Muscle of arm (tissue), 14 donors: ENCODE measurements at places on chromosomes 3 and 15. TPM values are rescaled to one million over a fixed set of nuclear protein-coding genes. Genes with fewer than 3 reads are reported as not detected.
A peak's percentile ranks its signal among the peaks of the same experiment; 100 is the strongest.

GRCh38 chr15:76737573-76737972 lies 167.6 kb downstream of the SCAPER start:
- no peak for DNase-seq

- no peak for DNase-seq
These were observed 151.0 kb upstream of the THBS1 start for GRCh38 chr15:39429898-39430357.

- DNase-seq: peak; percentile 34
These were observed 783.0 kb upstream of the ARPP21 start for GRCh38 chr3:34856081-34856947.

GRCh38 chr15:41790169-41790568 lies 15.9 kb downstream of the MAPKBP1 start:
- DNase-seq: no peak

- no peak for DNase-seq
These were observed 32.2 kb downstream of the GRM2 start for GRCh38 chr3:51739110-51739509.

- DNase-seq: no peak
These were observed 22.0 kb downstream of the TMPRSS7 start for GRCh38 chr3:112056451-112056929.

DNA sequence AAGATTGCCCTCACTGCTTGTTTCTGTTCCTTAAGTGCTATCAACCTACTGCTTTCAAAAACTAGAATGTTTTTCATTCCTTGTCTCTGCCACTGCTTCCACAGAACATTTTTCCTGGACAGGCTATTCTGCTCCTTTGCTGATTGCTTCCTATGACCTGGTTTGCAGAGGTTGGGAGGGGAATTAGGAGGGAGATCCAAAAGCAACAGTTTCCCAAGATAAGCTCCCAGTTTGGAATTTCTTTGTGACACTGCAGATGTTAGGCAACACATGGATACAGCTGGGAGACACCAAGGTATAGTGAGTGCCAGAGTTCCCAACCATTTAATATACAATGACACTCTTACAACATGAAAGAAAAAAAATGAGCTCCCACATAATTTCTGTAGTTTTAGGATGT lies 1036.5 kb downstream of the ROBO2 start:
- DNase-seq: no peak

DNA sequence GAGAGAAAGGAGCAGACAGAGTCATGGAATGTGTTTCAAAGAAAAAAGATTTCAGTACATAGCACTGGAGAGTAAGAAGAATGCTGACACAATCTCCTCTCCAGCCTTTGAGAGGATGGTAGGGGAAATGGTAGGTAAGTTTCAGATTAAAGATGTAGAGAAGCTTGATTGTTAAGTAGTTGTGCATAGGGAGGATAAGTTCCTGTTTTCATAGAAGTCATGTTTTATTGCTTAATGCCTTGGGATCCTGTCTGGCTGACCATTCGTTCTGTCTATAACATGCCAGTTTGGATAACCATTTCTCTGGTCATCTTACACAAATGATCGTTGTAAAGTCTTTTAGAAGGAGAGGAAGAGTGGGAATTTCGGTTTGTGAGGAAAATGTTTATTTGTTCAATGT lies 95.7 kb upstream of the IGSF10 start:
- DNase-seq: no peak

GRCh38 chr3:38005076-38006020 lies 14.8 kb downstream of the VILL start:
- no peak for DNase-seq

DNA sequence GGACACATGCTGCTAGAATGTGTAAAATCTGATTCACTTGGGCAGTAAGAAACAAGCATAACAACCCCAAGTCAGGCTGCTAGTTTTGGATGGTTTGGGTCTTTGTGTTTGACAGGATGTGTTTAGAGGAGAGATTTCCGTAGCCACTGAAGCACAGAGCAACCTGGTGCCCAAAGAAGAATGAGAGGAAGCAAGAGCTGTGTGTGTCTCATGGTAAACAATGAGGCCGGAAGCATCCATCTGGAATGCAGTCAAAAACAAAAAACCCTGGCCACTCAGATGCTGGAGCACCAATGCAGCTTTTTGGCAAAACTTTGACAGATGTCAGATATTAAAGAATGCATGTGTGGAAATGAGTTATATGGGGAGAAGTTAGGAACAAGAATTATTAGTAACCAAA lies 39.4 kb upstream of the SNRK start:
- no peak for DNase-seq

- peak; percentile 30 for DNase-seq
These were observed 37.8 kb upstream of the TRH start for GRCh38 chr3:129936757-129937156.

DNA sequence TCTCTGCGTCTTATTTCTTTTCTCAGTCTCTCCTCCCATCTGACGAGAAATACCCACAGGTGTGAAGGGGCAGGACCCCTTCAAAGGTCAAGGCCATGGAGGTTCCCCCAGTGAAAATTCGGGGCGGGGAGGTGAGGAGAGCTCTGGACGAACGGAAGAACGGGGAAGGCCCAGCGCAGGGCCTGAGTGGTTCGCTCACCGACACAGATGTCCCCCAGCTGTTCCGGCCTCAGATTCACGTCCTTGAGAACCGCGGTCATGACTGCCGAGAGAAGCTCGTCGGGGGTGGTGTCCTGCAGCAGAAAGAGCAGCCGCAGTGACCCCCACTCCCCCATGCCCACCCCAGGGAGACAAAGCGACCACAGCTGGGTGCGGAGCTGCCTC lies 542 bp downstream of the ACAA1 start:
- peak; percentile 14 for DNase-seq

DNA sequence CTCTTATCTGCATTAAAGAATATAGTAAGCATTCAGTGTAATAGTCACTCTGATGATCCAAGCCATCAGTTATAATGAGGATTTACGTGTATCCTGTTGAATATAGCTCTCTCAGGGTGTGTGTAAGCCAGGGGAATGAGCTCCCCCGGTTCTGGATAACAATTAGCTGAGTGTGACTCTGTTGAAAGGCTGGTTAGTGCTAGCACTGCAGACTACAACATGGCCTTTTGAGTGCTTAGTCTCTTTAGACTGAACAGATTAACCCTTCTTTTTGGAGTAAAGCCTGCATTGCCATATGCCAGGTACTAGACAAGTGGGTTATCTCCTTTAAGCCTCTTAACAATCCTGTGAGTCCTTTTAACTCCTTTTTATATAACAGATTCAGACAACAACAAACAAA lies 119.5 kb downstream of the TMEM108 start:
- no peak for DNase-seq

DNA sequence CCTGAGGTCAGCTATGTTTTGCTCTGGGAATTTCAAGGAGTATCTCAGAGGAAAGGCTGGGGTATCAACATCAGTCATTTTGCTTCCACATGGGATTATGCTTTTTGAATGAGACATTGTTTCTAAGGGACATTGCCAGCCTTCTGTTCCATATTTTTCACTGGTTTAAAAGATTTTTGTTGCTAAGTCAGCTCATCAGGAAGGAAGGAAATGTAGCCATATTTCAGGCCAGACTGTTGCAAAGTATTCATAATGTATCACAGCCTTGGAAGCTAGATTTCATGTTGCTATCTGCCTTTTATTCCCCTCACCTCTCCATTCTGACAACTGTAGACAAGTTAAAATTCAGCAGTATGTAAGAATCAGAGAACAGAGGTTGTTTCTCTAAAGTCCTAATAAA lies 61.0 kb upstream of the CHRM5 start:
- no peak for DNase-seq

GRCh38 chr15:31295658-31296057 lies 31.0 kb upstream of the KLF13 start:
- DNase-seq: no peak

- DNase-seq: no peak
These were observed 425 bp upstream of the FYTTD1 start for GRCh38 chr3:197749315-197749600.

GRCh38 chr3:86658876-86659275 lies 332.1 kb downstream of the VGLL3 start:
- DNase-seq: no peak

GRCh38 chr3:141933421-141934300 lies 57.2 kb downstream of the ATP1B3 start:
- DNase-seq: no peak

DNA sequence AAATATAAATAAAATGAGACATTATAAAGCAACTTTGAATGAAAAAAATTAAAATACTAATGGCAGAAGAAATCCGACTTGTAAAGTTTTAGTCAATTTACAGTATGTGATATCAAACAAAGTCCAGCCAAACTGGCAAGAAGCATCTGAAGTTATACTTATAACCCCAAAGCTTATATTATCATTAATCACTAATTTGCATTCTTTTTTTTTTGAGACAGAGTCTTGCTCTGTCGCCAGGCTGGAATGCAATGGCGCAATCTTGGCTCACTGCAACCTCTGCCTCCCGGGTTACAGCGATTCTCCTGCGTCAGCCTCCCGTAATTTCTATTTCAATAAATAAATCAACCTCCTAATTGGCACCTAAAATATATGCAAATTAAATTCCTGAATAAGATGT lies 80.1 kb downstream of the AQR start:
- DNase-seq: no peak

GRCh38 chr3:128648940-128649663 lies 1.5 kb downstream of the RPN1 start:
- DNase-seq: no peak

- DNase-seq: no peak
These were observed 775.4 kb downstream of the ROBO1 start for GRCh38 chr3:78992400-78992799.

- no peak for DNase-seq
These were observed 50.7 kb downstream of the MYLK start for GRCh38 chr3:123833398-123833785.

DNA sequence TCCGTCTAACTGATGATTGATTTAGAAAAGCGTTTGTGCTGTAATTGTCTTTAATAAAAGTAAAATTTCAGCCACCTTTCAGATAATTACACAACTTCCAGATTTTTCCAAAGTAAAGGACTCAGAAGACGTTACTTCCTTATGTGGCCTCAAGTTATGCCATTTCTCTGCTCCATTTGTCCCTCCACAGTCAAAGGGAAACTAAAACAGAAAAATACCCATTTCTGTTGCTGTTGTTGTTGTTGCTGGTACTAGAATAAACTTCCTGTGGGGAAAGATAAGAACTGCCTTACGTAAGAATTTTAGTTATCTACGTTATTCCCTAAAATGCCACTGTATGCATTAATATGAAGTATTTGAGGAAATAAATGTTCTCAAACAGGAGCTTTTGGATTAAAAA lies 153.9 kb downstream of the P3H2 start:
- DNase-seq: no peak

DNA sequence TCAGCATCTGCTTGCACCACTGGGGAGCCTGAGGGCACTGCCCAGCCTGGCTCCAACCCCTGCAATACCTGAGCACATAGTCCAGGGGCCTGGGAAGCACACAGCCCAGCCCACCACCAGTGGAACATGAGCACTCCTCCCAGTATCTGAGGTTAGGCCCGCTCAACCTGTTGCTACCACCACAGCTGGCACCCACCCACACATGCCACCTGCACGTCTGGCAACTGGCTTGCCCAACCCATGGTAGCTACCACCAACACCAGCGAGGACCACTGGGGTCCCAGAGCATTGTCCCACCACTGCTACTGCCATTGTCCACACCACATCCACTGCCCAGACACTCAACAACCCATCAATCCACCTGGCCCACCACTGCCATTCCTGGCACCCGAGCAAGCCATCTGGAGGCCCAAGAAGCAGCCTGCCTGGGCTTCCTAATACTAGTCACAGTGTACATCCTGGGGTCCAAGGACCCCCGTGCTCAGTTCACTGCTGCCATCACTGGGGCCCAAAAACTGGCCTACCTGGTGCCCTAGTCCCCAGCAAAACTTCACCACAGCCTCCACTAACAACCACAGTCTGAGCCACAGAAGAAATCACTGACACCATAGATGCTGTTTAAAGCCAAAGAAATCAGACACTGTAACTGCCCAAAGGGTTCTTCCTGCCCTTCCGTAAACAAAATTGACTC lies 62.1 kb upstream of the TBC1D23 start:
- DNase-seq: no peak

- no peak for DNase-seq
These were observed 24.3 kb downstream of the TBC1D21 start for GRCh38 chr15:73897441-73898261.

DNA sequence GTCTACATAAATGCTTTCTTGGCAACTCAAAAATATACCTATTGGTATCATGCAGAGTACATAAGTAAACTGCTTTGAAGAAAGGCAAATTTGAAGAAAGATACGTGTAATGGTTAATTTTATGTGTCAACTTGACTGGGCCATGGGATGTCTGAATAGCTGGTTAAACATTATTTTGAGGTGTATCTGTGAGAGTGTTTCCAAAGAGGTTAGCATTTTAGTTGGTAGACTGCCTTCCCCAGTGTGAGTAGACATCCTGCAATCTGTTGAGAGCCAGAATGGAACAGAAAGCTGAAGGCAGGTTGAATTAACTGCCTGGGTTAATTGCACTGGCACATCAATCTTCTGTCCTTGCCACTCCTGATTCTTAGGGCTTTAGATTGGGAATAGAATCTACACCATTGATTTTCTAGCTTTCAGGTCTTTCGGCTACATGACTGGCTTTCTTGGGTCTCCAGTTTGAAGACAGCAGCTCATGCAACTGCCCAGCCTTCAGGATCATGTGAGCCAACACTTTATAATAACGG lies 98.3 kb downstream of the CMSS1 start:
- DNase-seq: no peak

DNA sequence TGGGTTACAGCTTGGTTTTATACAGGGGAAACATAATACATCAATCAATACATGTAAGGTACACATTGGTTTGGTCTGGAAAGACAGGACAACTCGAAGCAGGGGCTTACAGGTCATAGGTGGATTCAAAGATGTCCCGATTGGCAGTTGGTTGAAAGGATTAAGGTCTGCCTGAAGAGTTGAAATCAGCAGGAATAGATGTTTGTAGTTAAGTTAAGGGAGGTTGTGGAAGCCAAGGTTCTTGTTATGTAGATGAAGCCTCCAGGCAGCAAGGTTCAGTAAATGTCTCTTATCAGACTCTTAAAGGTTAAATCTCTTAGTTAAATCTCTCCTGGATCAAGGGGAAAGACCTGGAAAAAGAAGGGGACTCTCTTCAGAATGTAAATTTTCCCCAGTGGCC lies 58.4 kb upstream of the MINAR1 start:
- DNase-seq: no peak

Gene MRPS25
- 37.6 TPM for polyA plus RNA-seq

Gene ITIH3
- polyA plus RNA-seq: 2.0 TPM

Gene STRA6
- 1.4 TPM for polyA plus RNA-seq

Gene LRRN1
- polyA plus RNA-seq: 99.2 TPM

Gene SPRED1
- 46.6 TPM for polyA plus RNA-seq

Gene ATP2B2
- polyA plus RNA-seq: 2.8 TPM

Gene EEF1AKMT4
- 1.2 TPM for polyA plus RNA-seq

Gene ZMYND10
- polyA plus RNA-seq: not detected
